CD14-positive monocyte (primary cell): ENCODE measurements at places on chromosomes 2 and 18. TPM values are rescaled to one million over a fixed set of nuclear protein-coding genes. Genes with fewer than 3 reads are reported as not detected.

The MLPH gene
- not detected for polyA plus RNA-seq

The UCN gene
- 0.60 TPM for polyA plus RNA-seq

The PLEKHA3 gene
- 1.7 and 5.3 TPM in 2 replicates for polyA plus RNA-seq

The DTNB gene
- 4.2 and 4.4 TPM in 2 replicates for polyA plus RNA-seq

The ACTR3 gene
- 35.8 and 103 TPM in 2 replicates for polyA plus RNA-seq

The HJURP gene
- 0.03 TPM in 1 of 2 replicates, not detected in the other for polyA plus RNA-seq
